Stimulated activated CD4-positive, alpha-beta T cell treated with anti-CD3 and anti-CD28 coated beads, Interleukin-1b, Interleukin-23, amount 100 ng/mL, for 1 hour (primary cell): ENCODE measurements at places on chromosomes 2 and 18.

GRCh38 chr2:45373534-45373933 lies 237.5 kb downstream of the SRBD1 start:
- DNase-seq: no peak

DNA sequence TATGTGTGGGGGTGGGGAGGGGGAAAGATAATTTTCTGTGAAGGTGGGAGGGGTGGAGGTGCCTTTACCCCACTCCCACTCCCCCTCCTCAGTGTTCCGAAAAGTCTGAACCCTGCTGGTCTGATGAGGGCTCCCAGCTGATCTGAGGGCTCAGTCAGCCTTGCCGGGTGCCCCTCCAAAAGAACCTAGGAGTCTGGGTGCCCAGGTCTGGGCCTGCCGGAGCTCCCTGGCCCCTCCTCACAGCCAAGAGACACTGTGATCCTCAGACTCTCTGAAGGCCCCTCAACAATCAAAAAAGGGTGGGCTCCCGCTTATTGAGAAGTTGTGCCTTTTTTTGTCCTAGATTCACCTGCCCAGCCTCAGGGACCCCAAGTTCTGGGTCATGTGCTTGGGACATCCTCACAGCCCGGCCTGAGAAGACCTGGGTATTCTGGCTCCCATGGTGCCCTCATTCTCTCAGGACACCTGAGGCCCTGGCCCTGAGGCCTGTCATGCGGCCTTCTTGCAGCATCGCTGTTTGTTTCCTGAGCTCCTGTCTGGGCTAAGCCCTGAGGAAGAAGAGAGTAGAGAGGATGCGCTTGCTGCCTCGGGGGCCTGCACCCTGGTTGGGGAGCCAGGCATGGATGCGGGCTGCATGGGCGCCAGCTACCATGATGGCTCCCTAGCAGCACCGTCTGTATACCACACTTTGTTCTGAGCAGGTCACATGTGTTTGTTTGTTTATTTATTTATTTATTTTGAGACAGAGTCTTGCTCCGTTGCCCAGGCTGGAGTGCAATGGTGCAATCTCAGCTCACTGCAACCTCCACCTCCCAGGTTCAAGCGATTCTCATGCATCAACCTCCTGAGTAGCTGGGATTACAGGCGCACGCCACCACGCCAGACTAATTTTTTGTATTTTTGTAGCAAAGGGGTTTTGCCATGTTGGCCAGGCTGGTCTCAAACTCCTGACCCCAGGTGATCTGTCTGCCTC lies 44.0 kb downstream of the SDC1 start:
- DNase-seq: no peak

GRCh38 chr18:59619816-59620215 lies 77.4 kb downstream of the CCBE1 start:
- DNase-seq: no peak

- no peak for DNase-seq
Observed at GRCh38 chr2:233252227-233252626, 754 bp downstream of the ATG16L1 start.

GRCh38 chr18:2913398-2914005 lies 66.7 kb downstream of the EMILIN2 start:
- no peak for DNase-seq

GRCh38 chr2:151853070-151853758 lies 25.0 kb upstream of the ARL5A start:
- DNase-seq: no peak

DNA sequence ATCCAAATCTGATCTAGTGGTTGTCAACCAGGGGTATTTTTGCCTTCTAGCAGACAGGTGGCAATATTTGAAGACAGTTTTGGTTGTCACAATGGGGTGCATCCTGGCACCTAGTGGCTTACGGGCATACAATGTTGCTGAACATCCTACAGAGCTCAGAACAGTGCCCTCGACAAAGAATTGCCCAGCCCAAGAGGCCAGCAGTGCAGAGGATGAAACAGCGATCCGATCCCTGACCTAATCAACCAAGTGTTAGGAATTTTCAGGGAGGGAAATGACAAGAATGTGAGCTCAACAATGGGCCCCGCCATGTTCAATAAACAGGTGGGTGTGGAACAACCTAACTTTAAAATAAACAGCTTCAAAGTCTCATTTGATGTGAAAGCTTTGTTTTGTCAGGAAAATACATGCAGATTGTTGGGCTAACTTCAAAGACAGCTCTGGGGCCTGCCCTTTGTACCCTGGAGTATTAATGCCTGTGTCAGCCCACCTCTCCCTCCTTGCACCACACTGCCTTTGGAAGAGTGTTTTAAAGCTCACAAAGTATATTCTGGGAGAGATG lies 22.5 kb upstream of the SCYGR5 start:
- DNase-seq: no peak

GRCh38 chr18:10228326-10228725 lies 226.1 kb upstream of the APCDD1 start:
- DNase-seq: no peak

DNA sequence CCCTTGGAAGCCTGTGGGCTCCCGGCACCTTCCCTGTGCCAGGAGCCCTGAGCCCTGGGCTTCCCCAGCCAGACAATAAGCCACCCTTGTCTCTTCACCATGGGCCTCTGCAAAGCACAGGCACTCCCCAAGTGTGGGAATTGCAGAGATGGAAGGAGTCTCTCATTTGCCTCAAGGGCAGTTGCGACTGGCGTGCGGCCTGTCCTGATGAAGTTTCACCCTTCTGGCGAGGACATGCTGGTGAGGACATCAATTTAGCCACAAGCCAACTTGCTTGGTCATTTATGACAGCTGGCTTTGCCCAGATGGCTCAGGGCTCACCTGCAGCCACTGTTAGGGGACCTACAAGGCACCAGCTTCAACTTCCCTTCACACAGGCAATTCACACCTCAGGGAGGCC lies 180.2 kb downstream of the ANAPC1 start:
- no peak for DNase-seq

GRCh38 chr2:73821227-73821626 lies 7.5 kb upstream of the STAMBP start:
- no peak for DNase-seq

GRCh38 chr2:17517481-17518211 lies 594 bp downstream of the RAD51AP2 start:
- DNase-seq: no peak

GRCh38 chr2:38095996-38096861 lies 20.3 kb upstream of the CYP1B1 start:
- no peak for DNase-seq
